Left renal cortex interstitium (tissue), 4 donors: ENCODE measurements at places on chromosomes 5 and 9.

- DNase-seq: peak; percentile 82
These were observed at the start of gene REXO4 for GRCh38 chr9:133417541-133418461. Gene REXO4, minus strand, starts transcription at chr9:133418010. Its CDS starts 166 bp downstream, at chr9:133417844.

DNA sequence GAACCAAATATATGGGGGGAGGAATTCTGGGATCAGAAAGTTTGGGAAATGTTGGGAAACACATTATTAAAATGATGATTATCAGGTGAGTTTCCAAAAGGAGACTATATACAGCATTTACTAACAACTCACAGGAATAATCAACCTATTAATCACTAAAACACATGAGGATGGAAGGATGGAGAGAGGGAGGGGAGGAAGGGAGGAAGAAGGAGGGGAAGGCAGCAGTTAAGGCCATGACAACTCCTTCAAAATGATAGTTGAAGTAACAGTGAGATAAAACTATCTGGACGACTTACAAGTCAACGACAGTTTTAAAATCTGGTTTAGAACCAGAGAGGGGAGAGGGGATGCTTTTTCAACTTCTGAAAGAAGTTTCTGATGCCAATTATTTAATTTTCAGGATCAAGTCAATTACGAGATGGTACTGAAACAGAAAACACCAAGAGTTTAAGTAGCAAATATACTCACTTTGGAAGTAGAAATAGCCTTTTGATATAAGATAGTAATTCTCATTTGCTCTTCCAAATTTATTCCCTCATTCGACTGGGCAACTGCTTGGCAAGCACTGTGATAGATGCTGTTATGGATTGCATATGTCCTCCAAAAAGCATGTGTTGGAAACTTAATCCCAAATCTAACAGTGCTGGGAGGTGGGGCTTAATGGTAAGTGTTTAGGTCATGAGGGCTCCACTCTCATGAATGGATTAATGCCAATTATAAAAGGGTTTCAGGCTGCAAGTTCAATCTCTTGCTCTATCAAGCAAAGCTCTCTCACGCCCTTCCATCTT is 30.4 kb downstream of the FBXW11 start:
- DNase-seq: no peak

DNA sequence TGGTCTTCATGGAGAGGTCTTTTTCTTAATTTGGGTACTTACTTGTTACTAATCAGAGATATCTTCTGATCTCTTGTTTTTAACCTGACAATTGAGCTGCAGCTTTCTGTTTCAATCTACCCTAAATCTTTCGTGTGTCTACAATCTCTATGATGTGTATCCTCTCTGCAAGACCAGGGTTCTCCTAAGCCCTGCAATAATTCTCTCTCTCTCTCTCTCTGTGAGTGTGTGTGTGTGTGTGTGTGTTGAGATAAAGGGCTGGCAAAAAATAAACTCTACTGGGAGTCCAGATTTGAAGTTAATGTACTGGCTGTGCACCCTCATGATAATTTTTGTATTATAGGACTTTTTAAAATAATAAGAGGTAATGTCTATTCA is 57.8 kb upstream of the FBXL7 start:
- no peak for DNase-seq

GRCh38 chr9:95128177-95128524 is 189.4 kb downstream of the FANCC start:
- DNase-seq: no peak

GRCh38 chr5:56838409-56839039 is 23.2 kb downstream of the MAP3K1 start:
- no peak for DNase-seq

DNA sequence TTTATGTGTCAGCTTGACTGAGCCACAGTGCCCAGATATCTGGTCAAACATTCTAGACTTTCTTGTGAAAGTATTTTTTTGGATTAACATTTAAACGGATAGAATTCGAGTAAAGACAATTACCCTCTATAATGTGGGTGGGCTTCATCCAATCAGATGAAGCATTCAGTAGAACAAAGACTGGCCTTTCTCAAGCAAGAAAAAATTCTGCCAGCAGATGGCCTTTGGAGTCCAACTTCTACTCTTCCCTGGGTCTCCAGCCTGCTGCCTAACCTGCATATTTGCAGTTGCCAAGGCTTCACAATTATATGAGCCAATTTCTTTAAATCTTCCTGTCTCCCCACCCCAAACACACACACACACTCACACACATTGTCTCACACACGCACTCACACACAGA is 86.4 kb downstream of the MED10 start:
- no peak for DNase-seq

- no peak for DNase-seq
These were observed 426.7 kb downstream of the CDK5RAP2 start for GRCh38 chr9:120153258-120153657.

GRCh38 chr5:166287866-166288265 is 2003.6 kb upstream of the WWC1 start:
- DNase-seq: no peak

DNA sequence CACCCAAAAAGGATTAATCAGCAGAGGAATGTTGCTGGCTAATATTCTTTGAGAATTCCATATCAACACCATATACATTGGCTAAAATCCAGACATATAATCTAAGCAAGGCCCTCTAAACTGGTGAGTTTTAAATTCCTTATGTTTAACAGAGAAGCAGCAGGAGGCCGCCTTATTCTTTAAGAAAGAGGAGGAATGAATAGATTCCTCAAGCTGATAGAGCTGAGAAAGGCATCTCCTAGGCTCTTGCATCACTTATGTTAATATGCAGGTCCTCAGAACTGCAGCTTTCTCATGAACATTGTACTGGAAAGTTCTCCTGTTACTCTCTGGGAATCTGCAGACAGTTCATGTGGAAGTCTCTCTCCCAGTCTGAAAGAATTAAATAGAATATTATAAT is 20.1 kb upstream of the SMARCA2 start:
- no peak for DNase-seq

- no peak for DNase-seq
These were observed 107.6 kb downstream of the LURAP1L start for GRCh38 chr9:12882430-12882829.

GRCh38 chr5:62594364-62594984 is 15.9 kb downstream of the LRRC70 start:
- no peak for DNase-seq

DNA sequence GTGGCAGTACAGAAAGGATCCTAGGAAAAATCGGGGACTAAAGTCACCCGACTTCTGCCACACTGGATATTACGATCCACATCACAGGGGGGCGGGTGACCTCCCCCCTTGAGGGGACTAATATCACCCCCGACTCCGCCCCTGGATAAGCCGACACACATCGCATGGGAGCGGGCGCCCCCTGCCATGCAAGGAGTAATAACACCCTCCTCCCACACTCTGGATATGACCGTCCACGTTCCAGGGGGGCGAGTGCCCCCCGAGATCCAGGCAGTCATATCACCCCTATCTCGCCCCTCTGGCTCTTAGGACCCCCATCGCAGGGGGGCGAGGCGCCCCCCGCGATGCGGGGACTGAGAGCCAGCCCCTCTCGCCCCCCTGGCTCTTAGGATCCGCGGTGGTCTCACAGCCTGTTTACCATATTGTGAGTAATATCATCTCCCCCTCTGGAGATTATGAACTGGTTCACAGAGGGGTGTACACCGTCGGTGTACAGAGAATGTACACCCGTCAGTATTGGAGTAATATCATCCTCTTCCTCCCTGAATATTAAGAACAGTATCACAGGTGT is 423.0 kb downstream of the DIRAS2 start:
- no peak for DNase-seq

GRCh38 chr5:147359101-147359500 is 124.3 kb downstream of the STK32A start:
- DNase-seq: no peak

GRCh38 chr5:1652873-1653697 is 129.3 kb upstream of the LPCAT1 start:
- DNase-seq: no peak

GRCh38 chr5:14178671-14179211 is 35.6 kb downstream of the TRIO start:
- DNase-seq: no peak

DNA sequence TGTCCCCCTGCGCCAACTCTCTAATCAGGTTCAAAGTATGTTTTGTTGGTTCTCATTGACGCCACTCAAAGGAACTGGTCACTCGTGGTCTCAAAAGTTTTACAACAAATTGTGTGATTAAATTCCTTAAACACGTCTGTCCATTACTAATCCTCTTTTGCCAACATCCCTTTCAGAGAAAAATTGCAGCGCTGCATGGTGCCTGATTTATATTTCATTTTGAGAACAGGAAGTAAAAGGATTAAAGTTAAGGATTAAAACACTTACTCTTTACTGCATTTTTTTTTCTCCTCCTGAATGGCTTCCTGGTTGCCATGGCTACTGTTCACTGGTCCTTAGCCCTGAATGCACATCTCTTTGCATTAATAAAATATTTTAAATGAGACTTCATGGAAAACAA is 383.5 kb downstream of the GLIS3 start:
- no peak for DNase-seq

- DNase-seq: no peak
These were observed 91.0 kb upstream of the PUM3 start for GRCh38 chr9:2934883-2935282.

GRCh38 chr9:114900942-114901802 is 29.2 kb downstream of the TNFSF8 start:
- DNase-seq: no peak

- DNase-seq: no peak
These were observed 377.5 kb downstream of the MED10 start for GRCh38 chr5:6000867-6001266.

DNA sequence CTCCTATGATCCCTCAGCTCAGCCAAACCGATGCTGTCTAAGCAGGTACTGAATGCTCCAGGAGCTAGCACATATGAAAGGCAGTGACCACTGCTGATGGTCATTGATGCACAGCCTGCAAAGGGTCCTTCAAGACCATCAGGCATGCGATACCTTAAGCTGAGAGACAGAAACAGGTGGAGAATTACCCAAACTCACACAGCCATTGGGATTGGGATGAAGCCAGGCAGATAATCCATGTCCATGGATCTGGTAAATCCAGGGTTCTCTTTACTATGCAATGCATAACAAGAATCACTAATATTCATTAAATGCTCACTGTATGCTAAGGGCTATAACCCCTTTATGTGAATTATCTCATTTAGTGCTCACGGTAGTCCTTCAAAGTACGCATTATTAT is 36.2 kb downstream of the RAPGEF1 start:
- no peak for DNase-seq

GRCh38 chr9:99011161-99011709 is 67.5 kb downstream of the COL15A1 start:
- no peak for DNase-seq

GRCh38 chr9:101674165-101674564 is 64.3 kb downstream of the GRIN3A start:
- DNase-seq: no peak

- no peak for DNase-seq
These were observed 122.3 kb downstream of the NR3C1 start for GRCh38 chr5:143281226-143281625.

- DNase-seq: no peak
These were observed 147.1 kb downstream of the ERCC6L2 start for GRCh38 chr9:96022445-96023051.

DNA sequence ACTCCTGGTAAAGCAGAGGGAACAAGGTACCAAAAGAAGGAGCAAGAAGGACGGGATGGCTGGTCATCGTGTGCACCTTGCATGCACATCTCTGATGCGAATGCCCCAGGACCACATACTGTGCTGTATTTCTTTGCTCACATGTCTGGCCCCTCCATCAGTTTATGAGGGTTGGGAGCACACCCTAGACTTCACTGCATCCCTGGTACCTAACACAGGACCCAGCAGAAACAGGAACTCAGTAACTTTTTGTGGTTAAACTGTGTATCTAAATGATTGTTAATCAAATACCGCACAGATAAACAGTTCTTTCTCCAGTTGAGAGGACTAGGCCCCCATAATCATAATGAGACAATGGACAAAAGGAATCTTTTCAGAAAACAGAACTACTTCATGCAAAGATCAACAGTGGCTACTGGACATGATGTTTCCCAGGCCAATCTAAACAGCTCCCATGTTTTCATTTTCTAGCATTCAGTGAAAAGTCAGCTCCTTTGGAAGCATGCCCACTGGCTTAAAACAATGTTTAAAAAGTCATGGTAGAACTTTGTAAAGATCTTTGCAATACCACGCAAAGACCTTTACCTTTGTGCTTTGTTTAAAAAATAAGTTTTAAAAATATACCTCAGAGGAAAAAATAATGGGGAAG is 55.5 kb upstream of the IFNK start:
- DNase-seq: no peak

DNA sequence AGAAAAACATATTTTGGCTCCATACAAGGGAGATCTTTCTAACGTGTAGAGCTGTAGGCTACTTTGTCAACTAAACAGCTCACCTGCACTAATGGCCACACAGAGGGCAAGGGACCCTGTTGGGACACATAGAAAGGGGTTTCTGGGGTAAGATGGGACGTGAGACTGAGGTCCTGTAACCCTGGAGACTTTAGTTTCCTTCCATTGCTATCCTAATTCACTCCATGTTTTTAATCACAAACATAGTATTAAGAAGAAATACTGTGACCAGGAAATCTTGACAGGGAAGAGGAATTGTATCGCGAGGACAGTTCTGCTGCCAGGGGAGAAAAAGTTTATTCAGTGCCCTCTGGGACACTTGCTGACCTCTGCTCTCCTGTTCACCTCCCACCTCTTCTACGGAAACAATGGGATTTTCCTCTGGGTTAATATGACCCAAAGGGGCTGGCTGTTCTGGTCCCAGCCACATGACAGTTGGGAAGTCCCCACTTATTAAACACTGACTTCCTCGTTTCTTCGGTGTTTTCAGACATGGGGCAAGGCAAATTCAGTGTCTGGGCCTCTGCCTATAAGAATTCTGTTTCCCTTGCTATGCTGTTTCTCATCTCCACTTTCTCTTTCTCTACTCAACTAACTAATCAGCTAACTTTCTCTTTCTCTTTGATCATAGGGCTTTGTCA is 106.9 kb upstream of the SEMA6A start:
- DNase-seq: no peak

DNA sequence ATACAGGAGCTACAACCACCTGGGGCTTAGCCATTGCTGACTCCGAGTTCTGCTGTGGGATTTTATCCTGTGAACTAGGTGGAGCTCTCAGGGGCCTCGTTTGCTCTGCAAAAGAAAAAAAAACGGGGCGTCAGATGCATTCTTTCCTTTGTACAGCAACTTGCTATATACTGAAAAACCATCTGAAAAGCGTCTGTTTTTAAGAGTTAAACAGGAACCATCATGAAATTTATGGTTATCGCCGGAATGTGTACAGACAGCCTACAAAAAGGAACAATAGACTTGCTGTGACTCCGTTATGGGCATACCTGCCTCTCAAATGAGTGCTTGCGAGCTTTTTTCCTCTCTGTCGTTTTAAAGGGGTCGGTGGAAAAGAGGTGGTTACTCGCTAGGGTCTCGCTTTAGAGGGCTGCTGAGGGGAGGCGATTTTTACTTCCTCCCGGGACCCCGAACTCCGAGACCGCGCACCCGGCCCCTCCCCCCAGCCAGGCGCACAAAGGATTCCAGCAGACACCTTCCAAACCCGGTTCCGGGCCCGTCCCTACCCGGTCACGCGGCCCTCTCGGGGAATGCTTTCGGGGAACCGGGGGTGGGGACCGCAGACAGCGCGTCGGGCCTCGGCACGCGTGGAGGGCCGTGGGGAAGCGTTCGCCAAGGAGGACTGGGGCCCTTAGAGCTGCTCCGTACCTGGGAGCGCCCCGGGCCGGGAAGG is 826 bp downstream of the PAIP1 start:
- peak; percentile 71 for DNase-seq
